ENCODE measurements at places on chromosomes 5 and 9.

GRCh38 chr5:113378081-113378480, 56.7 kb downstream of the TSSK1B start:
- DNase-seq, result no peak

GRCh38 chr9:108933718-108934322, at the start of gene ELP1:
ELP1 (minus strand) TSS chr9:108934124; CDS start chr9:108931146, 2,978 bp downstream.
- DNase-seq, result peak; percentile 82

- no peak for DNase-seq
Observed at GRCh38 chr5:3639175-3639574, 43.5 kb downstream of the IRX1 start.

- no peak for DNase-seq
Observed at GRCh38 chr9:136578915-136579649, 33.2 kb upstream of the NOTCH1 start.

DNA sequence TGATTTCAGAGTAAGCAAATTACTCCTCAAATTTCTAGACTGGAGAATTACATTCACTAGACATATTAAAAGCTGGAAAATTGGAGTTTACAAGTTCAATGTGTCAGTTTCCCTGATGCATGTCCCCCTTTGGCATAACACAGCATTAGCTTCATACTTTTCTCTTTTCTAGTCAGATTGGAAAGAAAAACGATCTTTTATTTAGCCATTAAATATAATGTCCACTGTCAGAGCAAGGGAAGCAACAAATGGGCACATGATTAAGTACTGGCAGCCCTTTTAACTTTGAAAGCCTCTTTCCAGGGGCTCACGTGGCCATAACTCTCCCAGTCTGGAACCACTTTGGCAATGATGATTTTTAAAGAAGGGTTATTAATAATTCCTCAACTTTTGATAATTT, 203.3 kb downstream of the KCNN2 start:
- no peak for DNase-seq

GRCh38 chr5:87300744-87301143, 33.1 kb downstream of the RASA1 start:
- DNase-seq, result peak; percentile 10

- DNase-seq, result peak; percentile 77
Observed at GRCh38 chr5:96702503-96703383, 40.6 kb downstream of the CAST start.

DNA sequence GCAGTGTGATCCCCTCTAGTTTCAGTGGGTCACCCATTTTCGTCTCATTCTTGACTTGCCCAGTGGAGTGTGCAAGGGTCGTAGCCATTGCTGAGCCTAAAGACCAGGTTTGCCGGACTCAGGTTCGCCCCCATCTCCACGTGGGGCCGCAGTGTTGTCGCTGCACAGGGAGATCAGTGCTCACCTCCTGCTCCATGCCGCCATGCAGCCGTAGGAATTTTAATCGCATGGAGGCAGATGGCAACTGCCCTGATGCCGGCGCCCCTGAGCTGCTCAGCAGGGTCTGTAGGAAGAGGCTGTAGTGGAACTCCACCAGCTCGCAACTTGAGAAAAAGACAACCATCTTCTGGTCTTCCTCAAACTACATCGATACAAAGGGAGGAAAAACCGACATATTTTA, 24.1 kb downstream of the DDX31 start:
- no peak for DNase-seq

GRCh38 chr5:92916036-92916435, 665.0 kb downstream of the NR2F1-AS1 start:
- no peak for DNase-seq

GRCh38 chr9:132943651-132944293, 644 bp downstream of the TSC1 start:
- DNase-seq, result no peak

GRCh38 chr5:72092074-72092473, 15.2 kb upstream of the MAP1B start:
- DNase-seq, result no peak

DNA sequence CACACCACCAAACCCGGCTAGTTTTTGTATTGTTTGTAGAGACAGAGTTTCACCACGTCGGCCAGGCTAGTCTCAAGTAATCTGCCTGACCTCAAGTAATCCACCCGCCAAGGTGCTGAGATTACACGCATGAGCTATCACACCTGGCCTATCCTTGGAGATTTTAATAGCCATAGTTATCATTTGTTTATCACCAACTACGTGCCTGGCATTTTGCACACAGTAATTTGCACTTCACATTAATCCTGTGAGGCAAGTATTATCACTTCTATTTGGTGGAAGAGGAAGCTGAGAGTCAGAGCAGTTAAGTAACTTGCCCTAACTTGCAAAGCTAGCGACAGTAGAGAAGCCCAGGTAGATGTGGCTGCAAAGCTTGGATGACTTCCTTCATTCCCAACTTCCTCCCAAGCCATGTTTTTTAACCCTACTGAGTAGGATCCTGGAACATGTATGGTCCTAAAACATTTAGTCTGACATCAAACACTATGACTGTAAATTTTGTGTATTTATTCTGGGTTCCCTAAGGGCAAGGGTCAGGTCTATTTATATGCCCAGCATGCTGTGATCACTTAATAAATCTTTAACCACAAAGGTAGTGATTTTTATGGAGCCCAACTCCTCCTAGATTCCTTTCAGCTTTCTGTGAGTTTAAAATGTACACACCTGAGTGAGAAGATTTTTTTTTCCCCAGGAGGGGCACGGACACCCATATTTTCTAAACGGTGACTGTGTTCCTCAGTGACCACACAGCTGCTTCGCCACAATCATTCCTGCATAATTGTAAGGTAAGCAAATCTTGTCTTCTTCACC, 100.2 kb upstream of the RAI14 start:
- DNase-seq, result no peak

- DNase-seq, result no peak
Observed at GRCh38 chr5:125113328-125113727, 366.9 kb upstream of the ZNF608 start.

DNA sequence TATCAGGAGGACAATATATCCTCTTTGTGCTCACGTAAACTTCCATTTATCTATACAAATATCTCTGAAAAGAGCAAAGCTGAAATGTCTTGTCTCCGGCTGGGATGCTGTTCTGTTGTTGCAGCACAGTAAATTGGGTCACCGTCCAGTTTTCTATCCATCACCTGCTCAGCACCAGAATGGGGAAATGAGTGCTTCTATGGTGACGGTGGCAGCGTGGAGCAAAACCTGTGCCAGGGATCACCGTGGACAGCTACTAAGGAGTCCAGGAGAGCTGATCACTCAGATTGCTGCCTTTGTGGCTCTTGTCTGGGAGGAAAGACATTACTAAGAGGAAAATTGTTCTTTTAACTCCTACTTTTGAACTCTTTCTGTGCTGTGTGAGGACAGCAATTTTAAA, 531.6 kb downstream of the PSAT1 start:
- no peak for DNase-seq

DNA sequence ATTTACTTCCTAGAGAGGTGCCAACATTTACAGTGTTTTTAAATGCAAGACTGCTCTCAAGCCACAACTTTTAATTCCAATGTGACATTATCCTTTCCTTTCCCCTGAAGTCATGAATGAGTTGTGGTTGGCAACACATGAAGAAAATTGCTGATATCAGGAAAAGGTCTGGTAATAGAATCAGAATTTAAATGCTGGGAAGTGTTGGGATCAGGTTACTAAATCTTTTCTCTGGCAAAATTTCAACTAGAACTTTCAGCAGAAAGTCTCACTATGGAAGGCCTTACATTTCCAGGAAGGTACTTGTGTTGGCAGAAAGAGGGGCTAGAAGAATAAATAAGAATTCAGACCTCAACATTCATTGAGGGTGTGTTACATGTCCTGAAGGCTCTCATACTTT, 10.6 kb upstream of the SLC44A1 start:
- no peak for DNase-seq

DNA sequence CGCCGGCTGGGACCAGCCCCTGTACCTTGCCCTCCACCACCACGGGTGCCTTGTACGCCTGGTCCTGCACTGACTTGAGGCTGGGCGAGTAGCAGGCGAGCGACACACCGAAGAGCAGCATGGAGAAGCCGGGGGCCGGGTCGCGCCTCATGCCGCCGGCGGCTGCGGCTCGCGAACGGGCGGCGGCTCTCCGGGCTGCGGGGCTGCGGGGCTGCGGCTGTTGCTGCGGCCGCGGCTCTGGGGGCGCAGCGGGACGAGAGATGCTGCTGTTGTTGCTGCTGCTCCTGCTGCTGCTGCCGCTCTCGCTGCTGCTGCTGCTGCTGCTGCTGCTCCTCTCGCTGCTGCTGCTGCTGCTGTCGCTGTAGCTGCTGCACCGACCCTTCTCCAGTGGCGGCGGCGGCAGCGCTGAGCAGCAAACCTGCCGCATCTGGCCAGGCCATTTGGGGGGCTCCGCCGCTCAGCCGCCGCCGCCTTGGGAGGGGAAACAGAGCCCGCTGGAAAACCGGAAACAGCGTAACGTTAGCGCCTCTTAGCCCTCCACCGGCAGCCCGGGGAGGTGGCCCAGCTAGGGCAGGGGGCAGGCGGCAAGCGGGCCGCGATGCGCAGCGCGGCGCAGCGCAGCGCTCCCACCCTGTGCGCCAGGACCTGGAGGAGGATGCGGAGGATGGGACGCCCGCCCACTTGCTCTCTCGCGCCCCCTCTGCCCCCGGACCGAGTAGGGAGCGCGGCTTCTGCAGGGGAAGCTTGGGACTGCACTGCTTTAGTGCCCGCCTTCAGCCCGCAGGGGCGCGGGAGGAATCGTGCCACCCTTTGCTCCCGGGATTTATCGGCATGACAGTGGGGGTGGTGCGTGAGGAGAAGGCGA, at the start of gene NRG2:
Gene NRG2, minus strand, starts transcription at position 657 of the 865 bp plus-strand sequence.
- DNase-seq, result peak; percentile 23

DNA sequence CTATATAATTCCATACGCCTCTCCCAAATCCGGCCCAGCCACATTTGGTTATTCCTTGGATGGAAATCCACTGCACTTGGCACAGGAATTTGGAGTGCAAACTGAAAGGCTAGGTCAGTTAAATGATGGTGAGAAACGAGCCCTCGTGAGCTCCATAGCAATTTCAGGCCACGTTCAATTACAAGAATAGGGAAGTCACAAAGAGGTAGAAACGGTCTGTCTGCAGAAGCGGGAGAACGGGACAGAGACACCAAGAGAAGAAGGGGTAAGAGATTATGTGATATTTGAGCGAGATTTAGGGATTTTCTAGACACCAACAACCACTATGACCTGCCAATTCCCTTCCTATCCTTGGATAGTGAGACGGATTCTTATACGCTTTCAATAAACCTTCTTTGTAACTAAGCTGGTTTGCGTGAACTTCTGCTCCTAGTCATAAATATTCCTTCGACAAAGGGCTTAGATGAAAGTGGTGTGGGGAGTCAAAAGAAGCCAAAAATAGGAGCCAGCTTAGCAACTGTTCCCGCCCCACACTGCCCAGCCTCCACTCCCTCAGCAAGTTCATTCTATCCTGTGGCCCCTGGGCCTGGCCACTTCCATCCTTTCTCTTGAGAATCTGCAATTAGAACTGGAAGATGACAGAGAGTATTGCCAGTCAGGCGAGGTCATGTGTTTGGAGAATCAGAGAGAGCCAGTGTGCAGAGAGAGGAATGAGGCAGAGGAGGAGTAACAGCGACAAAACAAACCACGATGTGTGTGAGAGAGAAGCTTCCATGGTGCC, 118.4 kb downstream of the ZNF608 start:
- no peak for DNase-seq

DNA sequence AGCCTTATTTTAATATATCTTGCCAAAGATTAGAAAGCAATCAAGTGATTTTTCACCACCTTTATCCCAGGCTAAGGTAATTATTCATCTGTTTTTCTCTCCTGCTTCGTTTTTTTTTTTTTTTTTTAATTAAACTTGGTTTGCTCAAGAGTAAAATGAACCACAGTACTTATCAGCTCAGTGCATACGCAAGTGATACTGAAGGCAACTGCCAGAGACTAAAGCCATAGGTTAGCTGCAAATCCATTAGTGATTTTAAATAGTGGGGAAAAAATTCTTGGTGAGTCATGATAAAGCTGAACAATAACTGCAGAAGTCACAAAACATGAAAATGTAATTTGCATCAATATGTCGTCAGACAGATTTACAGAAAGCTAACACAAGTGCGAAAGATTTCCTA, 829.1 kb downstream of the PTPRD start:
- no peak for DNase-seq

GRCh38 chr5:96335873-96336272, 97.2 kb downstream of the PCSK1 start:
- no peak for DNase-seq

GRCh38 chr5:9547122-9547947, 1.5 kb upstream of the SEMA5A start:
- no peak for DNase-seq

- no peak for DNase-seq
Observed at GRCh38 chr5:173334808-173335207, 6.6 kb upstream of the STC2 start.

- no peak for DNase-seq
Observed at GRCh38 chr9:100455470-100455869, 17.5 kb upstream of the TMEFF1 start.

DNA sequence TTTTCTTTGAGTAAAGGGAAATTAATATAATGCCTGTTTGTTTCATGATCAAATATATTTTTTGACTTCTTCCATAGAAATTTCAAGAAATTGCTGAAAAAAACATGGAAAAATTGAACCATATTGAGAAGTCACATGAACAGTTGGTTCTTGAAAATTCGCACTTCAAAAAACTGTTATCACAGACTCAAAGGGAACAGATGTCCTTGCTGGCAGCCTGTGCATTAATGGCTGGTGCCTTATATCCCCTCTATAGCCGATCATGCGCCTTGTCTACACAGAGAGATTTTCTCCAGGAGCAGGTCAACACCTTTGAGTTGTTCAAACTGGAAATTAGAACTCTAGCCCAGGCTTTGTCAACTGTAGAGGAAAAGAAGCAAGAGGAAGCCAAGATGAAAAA, 191.4 kb downstream of the CCDC171 start:
- DNase-seq, result no peak

DNA sequence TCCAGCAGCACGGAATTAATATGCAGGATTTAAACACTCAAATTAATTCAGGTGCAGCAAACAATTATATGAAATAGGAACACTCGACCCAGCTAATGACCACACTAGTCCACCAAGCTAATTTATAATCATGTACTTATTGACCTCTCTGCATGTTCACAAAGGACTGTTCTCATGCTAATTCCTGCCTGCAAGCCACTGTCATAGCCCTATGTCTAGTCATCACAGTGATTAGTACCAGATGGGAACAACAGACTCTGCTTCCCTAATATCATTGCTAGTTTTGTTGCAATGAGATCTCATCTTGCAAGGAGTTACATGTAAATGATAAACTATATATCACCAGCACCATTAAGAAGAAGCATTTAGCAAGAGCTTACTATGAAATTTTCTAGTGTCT, 553.0 kb upstream of the GRAMD2B start:
- DNase-seq, result no peak

DNA sequence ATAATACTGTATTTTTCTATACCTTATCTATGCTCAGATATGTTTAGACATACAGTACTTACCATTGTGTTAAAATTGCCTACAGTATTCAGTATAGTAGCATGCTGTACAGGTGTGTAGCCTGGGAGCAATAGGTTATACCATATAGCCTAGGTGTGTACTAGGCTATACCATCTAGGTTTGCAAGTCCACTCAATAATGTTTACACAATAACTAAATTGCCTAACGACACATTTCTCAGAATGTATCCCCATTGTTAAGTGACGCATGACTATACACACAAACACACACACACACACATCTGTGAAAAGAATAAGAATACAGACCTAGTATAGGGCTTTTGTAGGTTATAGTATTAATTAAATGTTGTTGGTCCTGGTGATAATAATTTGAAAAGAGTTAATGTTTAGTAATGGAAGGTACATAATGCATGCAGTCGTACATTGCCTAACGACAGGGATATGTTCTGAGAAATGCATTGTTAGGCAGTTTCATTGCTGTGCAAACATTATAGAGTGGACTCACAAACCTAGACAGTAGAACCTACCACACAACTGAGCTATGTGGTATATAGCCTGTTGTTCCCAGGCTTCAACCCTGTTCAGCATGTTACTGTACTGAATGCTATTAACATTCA, 13.6 kb downstream of the TDRD7 start:
- no peak for DNase-seq

All from stimulated activated CD4-positive, alpha-beta T cell treated with anti-CD3 and anti-CD28 coated beads, Interleukin-12 subunit alpha, Interleukin-12 subunit beta, amount 100 ng/mL, for 24 hours (primary cell).